Activated T-helper 1 cell treated with Interleukin-2 at 50 U/mL for 16 hours (primary cell): ENCODE measurements at places on chromosomes 4 and X.

DNA sequence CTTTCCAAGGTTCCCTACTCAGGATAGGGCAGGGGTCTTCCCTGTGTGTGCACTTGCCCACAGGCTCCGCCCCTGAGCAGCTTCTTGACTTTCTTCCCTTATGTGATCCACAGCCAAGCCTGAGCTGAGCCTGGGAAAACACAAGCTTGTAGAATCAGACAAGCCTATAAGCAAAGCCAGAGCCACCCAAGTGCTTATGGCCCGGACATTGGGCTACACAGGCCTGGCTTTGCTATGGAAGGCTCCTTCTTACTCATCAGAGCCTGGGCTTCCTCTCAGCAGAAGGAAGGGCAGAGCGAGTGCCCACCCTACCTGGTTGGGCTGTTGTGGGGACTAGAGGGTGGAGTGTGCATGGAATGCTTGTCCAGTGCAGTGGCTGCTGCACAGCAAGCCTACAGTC, 1.3 kb upstream of the TNIP2 start:
- DNase-seq = no peak

- DNase-seq = no peak
These were observed 36.2 kb downstream of the ARHGAP10 start for GRCh38 chr4:147768113-147768512.

GRCh38 chr4:121192480-121192879, 28.4 kb upstream of the TNIP3 start:
- no peak for DNase-seq

- no peak for DNase-seq
These were observed 148.3 kb upstream of the ANXA10 start for GRCh38 chr4:167943872-167944505.

DNA sequence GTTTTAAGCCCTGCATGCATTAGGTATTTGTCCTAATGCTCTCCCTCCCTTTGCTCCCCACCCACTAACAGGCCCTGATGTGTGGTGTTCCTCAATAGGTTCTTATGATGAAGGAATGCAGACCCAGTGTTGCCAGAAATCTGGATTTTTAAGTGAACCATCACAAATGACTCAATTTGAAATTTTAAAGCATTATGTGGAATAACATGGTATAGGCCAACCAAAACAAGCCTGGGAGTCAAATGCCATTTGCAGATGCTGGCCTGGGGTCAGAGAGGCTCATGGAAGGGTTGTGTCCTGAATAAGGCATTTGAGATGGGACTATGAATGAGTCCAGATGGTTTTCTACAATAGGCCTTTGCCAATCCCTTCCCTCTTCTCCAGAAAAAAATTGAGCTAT, 179.6 kb downstream of the SHROOM3 start:
- no peak for DNase-seq

DNA sequence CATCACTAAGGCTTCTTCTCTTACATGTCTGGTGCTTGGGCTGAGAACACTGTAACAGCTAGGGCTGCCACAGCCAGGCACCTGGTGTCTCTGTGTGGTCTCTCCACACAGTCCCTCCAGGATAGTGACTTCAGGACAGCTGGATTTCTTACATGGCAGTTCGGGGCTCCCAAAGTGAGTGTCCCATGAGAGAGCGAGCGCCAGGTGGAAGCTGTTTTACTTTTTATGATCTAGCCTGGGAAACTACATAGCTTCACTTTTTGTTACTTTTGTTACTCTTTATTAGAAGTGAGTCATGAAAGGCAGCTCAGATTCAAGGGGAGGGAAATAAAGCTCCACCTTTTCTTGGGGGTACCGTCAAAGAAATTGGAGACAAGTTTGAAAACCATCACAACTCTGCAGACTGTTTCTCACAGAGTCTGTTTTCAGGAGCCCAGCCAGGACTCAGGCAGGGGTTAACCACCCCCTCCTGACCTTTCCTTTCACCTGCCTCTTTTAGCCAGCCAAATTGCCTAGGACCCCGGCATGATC, 373.0 kb downstream of the MID1IP1 start:
- no peak for DNase-seq

GRCh38 chrX:31223817-31224216, 152.0 kb upstream of the FTHL17 start:
- no peak for DNase-seq

GRCh38 chr4:38957893-38958292, 74.3 kb downstream of the TMEM156 start:
- no peak for DNase-seq

- DNase-seq = no peak
These were observed 40.2 kb downstream of the ADH7 start for GRCh38 chr4:99394896-99395295.

DNA sequence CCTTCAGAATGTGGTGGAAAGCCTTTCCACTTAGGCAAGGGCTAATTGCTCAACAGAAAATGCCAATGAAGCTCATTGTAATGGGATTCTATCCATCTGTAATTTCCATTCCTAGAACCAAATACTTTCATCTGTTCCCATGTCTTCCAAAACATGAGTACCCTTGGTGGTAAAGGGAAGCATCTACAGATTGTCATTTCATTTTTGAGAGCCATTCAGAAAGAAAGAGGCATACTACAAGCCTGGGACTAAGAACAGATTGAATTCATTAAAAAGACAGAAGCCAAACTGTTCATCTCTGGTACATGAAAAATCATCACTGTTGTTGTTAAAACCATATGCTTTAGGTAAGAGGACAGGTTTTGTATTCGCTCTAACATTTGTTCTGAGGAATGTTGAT, 43.6 kb upstream of the DCTD start:
- no peak for DNase-seq

DNA sequence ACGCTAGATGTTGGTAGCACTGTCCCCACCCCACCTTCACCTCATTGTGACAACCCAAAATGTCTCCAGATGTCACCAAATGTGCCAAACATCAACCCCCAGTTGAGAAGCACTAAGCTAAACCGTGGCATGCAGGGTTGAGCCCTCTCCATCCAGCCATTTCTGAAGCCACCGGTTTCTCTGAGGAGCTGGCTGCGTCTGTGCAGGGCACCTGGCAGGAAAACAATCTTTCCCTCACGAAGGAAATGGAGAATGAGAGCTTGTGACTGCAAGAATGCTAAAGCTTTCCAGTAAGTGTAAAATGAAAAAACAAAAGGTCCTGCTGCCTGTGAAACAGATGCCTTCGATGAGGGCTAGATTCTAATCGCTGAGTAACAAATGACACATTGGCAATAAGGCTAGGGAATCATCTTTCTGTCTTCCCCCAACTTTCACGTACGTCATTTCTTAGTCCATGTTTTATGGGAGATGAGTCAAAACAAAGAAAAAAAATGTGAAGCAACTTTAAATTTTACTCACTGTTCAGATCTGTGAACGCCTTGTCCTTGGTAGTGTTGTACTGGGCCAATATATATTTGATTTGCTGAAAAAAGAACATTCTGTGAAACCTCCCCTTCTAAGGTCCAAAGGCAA, 59.9 kb downstream of the PROM1 start:
- no peak for DNase-seq

- DNase-seq = no peak
These were observed 42.8 kb upstream of the ANK2 start for GRCh38 chr4:113006632-113007031.
